Psoas muscle (tissue), 8 donors: ENCODE measurements at places on chromosomes 4 and X. TPM values are rescaled to one million over a fixed set of nuclear protein-coding genes. Genes with fewer than 3 reads are reported as not detected.

DNA sequence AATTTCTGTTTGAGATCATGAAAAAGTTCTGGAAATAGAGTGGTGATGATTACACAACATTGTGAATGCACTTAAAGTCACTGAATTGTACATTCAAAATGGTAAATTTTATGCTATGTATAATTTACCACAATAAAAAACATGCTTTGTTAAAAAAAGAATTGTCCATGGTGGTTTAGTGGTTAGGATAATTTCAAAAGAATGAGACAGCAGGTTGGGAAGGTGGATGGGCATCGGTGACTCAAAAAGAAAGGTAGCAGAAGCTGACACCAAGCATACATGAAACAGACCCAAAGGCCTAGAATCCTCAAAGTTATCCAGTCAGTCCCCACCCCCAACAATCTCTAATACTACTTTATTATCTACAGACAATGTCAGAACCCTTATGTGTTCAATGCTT is 91.1 kb downstream of the MSN start:
- DNase-seq, result no peak

NLGN4X gene
- total RNA-seq, result 0.26 TPM

- DNase-seq, result no peak
These were observed 2.9 kb downstream of the FGG start for GRCh38 chr4:154609532-154609931.

GRCh38 chrX:111467896-111468295 is 43.5 kb upstream of the SERTM2 start:
- peak; percentile 15 for DNase-seq

DHX15 gene
- 57.6 TPM for total RNA-seq

- DNase-seq, result no peak
These were observed 74.5 kb upstream of the HS3ST1 start for GRCh38 chr4:11503166-11503565.

DNA sequence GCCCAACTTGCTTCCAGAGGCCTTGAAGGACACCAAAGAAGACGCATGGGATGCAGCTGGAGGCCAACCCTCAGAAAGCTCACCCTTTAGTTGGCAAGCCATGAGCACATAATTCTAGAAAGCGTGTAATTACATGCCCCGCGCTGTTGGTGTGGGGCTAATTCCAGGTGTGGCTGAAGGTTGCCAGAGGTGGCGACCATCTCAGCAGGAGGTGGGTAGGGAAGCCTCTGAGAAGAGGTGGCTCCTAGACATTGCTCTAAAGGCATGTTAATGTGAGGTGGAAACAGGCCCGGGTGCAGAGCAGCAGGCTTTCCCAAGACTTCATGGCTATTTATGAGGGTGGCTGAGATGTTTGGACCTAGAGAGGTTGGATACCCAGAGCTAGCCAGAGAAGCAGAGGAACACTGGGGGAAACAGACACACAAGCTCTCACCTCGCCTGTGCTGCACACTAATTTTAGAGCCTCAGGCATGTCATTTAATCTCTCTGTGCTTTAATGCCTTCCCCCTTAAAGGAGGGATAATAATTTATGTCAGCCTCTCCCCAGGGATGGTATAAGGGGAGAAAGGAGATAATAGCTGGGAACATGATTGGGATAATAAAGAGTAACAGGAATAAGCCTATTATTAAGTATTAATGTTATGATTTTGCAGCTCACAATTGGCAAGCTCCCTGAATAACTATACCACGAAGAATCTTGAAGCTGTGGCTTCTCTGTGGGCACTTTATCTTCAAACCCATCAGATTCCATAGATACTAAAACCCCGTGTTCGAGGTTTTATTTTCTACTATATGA is 60.0 kb upstream of the HELT start:
- no peak for DNase-seq

- no peak for DNase-seq
These were observed 41.9 kb downstream of the PCDH19 start for GRCh38 chrX:100368167-100368566.

SMR3B gene
- not detected for total RNA-seq
